ENCODE measurements at places on chromosomes 11 and 22.

GRCh38 chr11:11416917-11417316 lies 63.9 kb upstream of the CSNK2A3 start:
- peak; percentile 71 for DNase-seq

DNA sequence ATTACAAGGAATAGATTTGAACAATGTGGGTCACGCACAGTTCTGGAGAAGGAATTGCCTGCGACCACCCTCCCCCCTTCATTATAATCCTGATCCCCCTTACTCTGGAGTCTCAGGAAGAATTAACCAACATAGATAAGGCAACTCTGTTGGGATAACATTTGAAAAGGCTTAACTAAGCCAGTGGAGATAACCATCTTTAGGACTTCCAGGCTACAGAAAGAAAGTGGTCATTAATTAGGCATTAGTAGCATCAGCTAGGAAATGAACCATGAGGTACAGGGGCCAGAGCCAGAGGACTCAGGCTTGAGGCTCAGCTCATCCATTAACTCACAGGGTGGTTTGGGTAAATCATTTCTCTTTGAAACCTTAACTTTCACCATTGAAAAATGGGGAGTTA lies 720.0 kb upstream of the API5 start:
- DNase-seq = no peak

DNA sequence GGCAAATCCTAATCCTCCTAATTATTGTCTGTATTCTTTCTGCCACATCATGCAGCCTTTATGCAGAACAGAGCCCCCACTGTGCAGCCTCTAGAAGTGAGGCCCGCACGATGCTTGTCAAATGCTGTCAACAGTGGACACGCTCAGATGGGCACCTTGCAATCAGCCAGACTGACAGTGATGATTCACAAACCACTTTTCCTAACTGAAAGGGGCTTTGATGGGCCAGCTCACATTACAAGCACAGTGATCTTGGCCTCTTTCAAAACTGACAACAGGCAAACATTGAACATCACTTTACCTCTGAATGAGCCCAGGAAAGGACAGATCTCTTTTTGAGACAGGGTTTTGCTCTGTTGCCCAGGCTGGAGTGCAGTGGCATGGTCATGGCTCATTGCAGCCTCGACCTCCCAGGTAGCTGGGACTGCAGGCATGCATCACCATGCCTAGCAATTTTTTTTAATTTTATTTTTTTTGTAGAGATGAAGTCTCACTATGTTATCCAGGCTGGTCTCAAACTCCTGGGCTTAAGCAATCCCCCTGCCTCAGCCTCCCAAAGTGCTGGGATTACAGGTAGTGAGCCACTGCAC lies 18.0 kb upstream of the E2F8 start:
- no peak for DNase-seq

DNA sequence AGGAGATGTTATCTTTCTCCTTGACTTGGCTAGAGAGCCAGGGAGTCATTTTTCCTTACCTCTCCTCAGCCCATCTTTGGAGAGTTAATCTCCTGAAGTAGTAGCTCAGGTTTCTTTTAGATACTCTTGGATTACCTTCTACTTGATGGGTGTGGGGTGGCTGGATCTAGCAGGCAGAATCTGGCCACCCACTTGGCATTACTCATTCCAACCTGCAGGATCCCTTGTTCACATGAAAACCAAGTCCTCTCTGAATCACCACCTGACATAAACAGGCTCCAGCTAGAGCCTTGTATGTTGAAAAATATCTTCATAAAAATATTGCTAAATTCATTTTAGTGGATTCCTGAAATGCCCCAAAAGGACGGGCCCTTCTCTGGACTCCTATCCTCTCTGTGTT lies 250.6 kb upstream of the PLET1 start:
- no peak for DNase-seq

DNA sequence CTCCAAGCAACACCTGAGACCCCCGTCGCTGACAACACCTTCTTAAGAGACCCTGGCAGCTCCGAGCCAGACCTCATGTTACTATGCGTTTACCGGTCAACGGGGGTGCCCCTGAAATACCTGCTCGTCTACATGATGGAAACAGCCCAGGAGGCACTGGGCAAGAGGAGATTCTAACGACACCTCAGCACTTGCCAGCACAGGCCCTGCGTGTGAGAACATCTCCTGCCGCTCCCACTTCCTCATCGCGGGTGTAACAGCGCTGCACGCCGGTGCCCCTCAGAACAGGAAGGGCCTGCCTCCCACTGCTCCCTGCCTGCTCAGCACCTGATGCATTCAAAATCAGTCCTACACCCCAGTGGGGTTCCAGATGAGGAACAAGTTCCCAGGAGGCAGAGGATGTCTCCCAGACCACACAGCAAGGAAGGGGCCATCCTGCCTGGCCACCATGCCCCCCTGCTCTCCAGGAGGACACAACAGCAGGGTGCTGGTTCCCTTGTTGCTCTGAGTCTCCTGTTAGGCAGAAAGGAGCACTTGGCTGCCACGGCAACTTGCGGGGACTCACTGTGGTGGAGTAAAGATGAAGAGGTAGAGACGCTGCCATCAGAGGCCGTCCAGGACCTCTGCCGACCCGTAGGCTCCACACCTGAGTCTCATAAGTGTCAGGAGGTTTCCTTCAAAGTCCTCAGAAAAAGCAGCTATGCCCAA lies 2.1 kb downstream of the TOLLIP start:
- no peak for DNase-seq

Measured in A172 (cell line).